Substantia nigra (tissue), 51 donors: ENCODE measurements at places on chromosomes 7 and 10.

DNA sequence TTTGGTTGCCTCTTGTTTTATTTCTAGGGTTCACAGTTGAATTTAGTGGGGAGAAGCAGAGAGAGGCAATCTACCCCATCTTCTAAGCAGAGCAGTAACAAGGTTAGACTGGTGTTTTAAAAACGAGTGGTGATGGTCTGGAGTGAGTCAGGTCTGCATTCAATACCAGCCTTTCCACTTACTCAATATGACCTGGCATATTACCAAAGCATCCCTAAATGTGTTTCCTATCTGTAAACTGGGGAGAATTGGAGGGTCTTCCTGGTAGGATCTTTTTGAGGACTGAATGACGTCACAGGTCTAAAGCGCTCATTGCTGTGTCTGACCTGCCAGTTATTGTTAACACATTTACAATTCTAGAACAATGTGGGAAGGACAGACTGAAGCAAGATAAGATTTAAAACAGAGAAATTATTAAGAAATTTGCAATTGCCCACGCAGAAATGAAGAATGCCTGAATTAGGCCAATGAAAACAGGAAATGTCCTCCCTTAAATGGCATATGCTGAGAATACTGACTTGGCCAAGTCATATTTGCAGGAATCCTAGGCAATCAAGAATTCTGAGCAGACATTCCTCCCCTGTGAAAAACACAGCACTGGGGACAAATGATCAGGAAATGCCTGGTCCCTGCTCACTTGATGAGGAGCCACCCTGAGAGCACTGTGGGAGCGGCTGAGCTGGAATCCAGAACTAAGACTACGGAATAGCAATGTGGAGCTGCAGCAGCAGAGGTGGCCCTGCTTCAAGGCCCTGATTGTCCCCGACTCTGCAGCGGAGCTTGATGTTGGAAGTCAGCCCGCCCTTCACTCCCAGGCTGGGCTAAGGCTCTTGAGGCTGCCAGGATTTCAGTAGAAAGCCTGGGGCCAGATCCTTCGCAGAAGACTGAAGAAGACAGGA is 184.5 kb upstream of the CXCL12 start:
- no peak for DNase-seq

DNA sequence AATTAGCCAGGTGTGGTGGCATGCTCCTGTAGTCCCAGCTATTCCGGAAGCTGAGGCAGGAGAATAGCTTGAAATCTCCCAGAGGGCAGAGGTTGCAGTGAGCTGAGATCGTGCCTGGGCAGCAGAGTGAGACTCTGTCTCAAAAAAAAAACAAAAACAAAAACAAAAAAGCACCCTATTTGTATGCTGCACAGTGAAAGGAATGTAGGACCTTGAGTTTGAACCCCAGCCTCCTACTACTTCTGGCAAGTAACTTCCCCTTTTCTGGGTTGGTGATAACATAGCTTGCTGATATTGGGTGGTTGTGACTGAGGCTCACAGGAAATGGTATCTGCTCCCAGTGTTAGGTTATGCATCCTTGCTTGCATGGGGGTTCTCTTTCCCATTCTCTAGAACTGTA is 205.3 kb downstream of the BUB3 start:
- no peak for DNase-seq

DNA sequence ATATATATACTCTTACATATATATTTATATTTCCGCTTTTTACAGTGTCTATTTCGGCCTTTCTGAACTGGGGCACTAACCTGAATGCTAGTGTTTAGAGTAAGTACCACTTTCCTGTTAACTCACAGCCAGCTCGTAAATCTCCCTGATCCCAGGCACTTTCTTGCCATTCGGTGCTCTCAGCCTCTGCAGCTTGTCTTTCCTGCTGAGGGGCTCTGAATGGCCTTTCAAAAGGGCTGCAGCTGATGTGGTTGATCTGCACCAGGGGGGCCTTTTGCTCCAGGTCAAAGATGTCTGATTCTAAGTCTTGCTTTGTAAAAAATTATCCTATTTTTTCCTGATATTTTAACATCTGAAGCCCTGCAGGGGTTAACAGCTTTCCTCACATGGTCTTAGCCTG is 25.5 kb upstream of the HPS1 start:
- no peak for DNase-seq

DNA sequence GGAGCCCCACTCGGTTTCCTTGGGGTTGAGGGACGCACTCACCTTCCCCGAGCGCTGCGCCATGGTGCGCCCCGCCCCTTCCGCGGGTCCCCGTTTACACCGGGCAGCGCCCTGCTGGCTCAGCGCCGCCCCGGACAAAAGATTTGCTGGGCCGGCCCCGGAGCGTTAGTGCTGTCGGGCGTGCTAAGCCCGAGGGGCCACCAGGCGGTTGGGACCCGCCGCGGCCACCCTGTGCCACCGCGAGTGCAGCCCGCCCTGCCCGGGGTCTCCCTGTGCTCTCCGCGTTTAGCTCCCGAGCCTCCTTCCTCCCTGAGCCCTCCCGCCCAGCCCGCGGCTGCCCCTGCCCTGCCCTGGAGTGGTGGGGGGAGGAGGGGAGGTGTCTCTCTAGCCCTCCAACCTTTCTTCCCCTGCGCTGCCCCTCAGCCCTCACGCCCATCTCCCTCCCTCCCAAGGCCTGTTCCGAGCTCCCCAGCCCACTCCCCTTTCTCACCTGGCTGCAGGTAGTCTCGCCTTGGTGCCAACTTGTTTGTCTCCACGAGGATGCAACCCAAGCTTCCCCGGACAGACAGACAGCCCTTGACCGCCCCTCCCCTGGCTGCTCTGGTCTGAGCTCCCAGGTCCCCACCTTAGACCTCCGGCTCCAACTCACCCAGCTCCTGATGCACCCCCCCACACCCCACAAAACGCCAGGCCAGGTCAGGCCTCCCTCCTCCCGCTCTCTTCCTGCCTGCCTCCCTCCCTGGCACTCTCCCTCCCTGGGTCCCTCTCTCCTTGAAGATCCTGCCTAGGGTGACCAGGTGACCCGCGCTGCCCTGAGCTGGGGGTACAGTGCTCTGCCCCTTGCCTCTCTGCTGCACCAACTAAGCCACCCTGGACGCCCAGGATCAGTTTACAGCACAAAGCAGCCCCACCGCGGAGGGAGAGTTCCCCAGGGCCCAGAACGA is at the start of gene CRYGN:
CRYGN (minus strand) TSS at position 287 of the 944 bp plus-strand sequence; CDS start at position 63, 224 bp downstream.
- no peak for DNase-seq

DNA sequence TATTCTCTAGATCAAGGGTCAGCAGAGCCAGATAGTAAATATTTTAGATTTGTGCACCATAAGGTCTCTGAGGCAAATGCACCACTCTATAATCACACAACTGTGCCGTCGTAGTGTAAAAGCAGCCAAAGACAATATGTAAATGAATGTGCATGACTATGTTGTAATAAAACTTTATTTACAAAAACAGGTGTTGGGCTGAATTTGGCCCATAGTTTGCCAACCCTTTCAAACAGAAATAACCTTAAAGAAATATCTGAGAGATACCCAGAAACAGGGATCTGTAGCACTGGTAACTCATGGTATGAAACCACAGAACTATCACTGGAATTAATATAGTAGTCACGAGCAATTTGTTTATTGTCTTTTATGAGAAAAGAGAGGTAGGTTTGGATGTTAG is 86.0 kb downstream of the ARID5B start:
- DNase-seq = no peak

GRCh38 chr7:66043681-66044497 is 31.7 kb upstream of the ASL start:
- peak; percentile 45 for DNase-seq

- DNase-seq = no peak
Observed at GRCh38 chr10:4532467-4532866, 293.5 kb upstream of the AKR1E2 start.

GRCh38 chr10:89297356-89297755 is 4.5 kb upstream of the IFIT2 start:
- DNase-seq = no peak

- DNase-seq = peak; percentile 22
Observed at GRCh38 chr10:122515022-122515424, 45.5 kb upstream of the DMBT1 start.

DNA sequence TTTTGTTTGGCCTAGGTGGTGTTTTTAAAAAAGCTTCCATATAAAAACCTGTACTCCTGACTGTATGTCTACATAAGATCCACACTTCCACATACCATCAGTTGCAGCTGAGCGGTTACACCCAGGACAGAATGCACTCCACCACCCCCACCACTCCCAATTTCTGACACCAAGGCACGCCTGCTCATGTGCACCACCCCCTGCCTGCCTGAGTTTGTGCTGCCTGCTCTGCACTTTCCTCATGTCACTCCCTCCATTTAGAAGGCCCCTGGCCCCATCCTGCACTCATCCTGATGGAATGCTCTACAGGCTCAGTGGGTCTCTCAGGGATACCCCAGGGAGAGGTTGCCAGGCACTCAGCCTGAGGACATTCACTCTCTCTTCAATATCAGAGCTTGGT is 6.5 kb downstream of the VPS41 start:
- DNase-seq = no peak

- DNase-seq = no peak
Observed at GRCh38 chr7:153061910-153062528, 302.5 kb downstream of the ACTR3B start.

DNA sequence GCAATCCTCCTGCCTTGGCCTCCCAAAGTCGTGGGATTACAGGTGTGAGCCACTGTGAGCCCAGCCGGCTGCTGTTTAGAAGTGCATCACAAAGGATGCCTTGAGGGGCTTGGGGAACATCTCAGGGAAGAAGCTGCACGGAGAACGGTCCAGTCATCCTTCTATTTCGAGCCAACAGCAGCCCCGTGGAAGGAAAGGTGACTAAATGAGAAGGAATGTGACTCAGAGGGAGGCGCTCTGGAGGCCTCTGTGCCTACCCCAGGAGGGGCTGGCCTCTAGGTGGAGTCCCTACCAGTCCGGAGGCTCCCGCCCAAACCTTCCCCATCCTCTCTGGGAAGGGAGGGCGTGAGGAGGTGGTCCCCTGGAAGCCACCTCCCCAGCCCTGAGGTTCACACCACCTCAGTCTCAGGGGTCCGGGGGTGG is 76.2 kb downstream of the CTBP2 start:
- no peak for DNase-seq

DNA sequence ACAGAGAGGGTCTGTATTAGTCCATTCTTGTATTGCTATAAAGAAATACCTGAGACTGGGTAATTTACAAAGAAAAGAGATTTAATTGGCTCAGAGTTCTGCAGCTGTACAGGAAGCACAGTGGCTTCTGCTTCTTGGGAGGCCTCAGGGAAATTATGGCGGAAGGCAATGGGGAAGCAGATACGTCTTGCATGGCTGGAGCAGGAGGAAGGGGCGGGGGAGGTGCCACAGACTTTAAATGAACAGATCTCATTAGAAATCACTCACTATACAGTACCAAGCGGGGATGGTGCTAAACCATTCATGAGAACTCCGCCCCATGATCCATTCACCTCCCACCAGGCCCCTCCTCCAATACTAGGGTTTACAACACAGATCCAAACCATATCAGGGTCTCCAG is 3.7 kb upstream of the CALU start:
- DNase-seq = no peak

GRCh38 chr7:94656925-94657731 is 1.2 kb upstream of the SGCE start:
- DNase-seq = no peak

- no peak for DNase-seq
Observed at GRCh38 chr10:114024876-114025610, 18.6 kb upstream of the ADRB1 start.

GRCh38 chr10:117970962-117971361 is 75.8 kb downstream of the RAB11FIP2 start:
- no peak for DNase-seq

- no peak for DNase-seq
Observed at GRCh38 chr10:103926722-103927319, 8.8 kb upstream of the STN1 start.

- no peak for DNase-seq
Observed at GRCh38 chr7:127949769-127950222, 81.4 kb downstream of the LRRC4 start.

GRCh38 chr7:111920329-111920728 is 285.9 kb downstream of the DOCK4 start:
- no peak for DNase-seq

GRCh38 chr7:91463330-91463729 is 199.1 kb downstream of the FZD1 start:
- DNase-seq = no peak

DNA sequence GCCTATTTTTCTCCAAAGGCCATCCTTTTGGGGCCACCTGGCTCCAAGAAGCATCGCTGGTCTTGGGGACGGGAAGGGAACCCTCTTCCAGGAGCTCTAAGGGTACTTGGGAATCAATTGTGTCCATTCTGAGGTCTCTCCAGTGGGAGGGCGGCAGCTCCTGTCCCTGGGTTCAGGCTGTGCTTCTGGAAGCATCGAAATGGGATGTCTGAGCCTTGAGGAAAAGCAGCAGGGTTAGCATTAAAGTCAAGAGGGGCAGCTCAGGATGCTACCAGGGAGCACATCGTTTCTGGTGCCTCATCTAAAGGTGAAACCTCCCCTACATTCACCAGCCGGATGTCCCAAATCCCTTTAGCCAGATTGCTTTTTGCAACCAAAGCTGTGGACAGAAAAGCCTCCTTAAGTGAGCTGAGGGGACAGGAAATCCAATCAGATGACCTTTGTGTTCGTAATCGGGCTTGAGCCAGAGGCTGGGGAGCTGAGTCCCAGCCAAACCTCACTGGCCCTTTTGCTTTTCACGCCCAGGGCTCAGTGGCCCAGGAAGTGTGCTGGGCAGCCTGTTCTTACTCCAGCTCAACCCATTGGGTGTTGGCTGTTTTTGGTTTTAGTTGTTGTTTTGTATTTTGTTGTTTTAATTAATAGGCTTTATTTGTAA is 88.8 kb upstream of the ANLN start:
- no peak for DNase-seq
